ENCODE measurements at places on chromosomes 2 and 18.

GRCh38 chr2:197122821-197123220 is 187.8 kb downstream of the ANKRD44 start:
- H3K36me3 ChIP-seq: peaks cover 64% of the 10 kb centered on the region
- H3K4me3 ChIP-seq: no peak overlapping the region
- H3K4me1 ChIP-seq: peaks cover 32% of the 10 kb centered on the region
- no peak overlapping the region for H3K27ac ChIP-seq
- no peaks in the 10 kb centered on the region for H3K27me3 ChIP-seq

GRCh38 chr2:145546091-145546490 is 1026.2 kb upstream of the ZEB2 start:
- DNase-seq: no peak
- no peaks in the 10 kb centered on the region for H3K27me3 ChIP-seq
- no peak overlapping the region for H3K4me3 ChIP-seq
- no peak overlapping the region for H3K27ac ChIP-seq

DNA sequence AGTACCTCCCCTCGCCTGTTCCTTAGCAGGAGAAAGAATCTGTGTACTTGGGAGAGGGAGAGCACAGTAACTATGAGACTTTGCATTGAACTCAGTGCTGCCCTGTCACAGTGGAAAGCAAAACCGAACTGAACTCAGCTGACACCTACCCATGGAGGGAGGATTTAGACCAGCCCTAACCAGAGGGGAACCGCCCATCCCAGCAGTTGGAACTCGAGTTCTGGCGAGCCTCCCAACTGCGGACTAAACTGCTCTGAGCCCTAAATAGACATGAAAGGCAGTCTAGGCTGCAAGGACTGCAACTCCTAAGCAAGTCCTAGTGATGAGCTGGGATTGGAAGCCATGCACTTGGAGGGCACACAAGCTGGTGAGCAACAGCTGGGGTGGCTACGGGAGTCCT is 110.4 kb downstream of the GRB14 start:
- DNase-seq: no peak
- no peaks in the 10 kb centered on the region for H3K4me1 ChIP-seq
- peaks cover 4% of the 10 kb centered on the region for H3K36me3 ChIP-seq
- H3K4me3 ChIP-seq: no peak overlapping the region
- H3K27me3 ChIP-seq: no peaks in the 10 kb centered on the region
- no peak overlapping the region for H3K27ac ChIP-seq

- no peaks in the 10 kb centered on the region for H3K4me1 ChIP-seq
- no peaks in the 10 kb centered on the region for H3K27me3 ChIP-seq
- H3K36me3 ChIP-seq: no peaks in the 10 kb centered on the region
Observed at GRCh38 chr2:43073401-43073825, 153.0 kb downstream of the ZFP36L2 start.

DNA sequence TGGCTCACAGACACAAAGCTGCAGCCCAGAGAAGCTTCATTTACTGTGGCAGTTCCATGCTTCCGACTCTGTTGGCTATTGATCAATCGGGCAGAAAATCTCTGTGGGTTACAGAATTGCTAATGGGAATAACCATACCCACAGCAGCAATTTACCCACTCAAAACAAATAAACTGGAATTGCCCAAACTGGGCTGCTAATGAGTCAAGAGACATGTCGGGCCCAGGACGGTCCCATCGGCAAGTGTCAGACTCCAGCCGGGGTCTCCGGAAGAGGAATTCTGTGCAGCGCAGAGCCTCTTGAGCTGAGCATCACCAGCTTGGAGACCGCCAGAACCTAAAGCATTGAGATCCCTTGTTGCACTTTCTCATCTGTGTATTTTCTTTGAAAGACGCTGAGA is 67.8 kb downstream of the TMEM18 start:
- no peaks in the 10 kb centered on the region for H3K36me3 ChIP-seq
- H3K4me1 ChIP-seq: no peaks in the 10 kb centered on the region
- no peak overlapping the region for H3K27ac ChIP-seq
- DNase-seq: no peak

- no peak overlapping the region for H3K4me3 ChIP-seq
- H3K4me1 ChIP-seq: no peaks in the 10 kb centered on the region
- DNase-seq: no peak
- no peaks in the 10 kb centered on the region for H3K27me3 ChIP-seq
- no peaks in the 10 kb centered on the region for H3K36me3 ChIP-seq
- H3K27ac ChIP-seq: no peak overlapping the region
Observed at GRCh38 chr2:67158718-67159117, 238.4 kb upstream of the ETAA1 start.

DNA sequence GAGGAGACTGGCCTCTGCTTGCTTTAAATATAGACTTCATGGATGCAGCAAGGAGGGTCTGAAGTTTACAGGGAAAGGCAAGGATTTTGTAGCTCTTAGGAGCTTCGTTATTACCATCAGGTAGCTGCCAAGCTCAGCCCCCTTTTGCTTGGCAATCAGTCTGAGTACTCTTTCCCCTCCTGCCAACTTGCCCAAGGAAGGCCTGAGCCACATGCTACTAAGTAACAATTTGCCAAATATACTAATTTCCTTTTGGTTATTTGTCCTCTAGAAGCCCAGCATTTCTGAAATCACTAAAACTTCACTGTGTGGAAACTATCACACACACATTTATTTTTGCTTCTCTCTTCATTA is 85.5 kb upstream of the ITPRID2 start:
- peaks cover 4% of the 10 kb centered on the region for H3K4me1 ChIP-seq
- no peak for DNase-seq
- H3K36me3 ChIP-seq: no peaks in the 10 kb centered on the region
- H3K4me3 ChIP-seq: no peak overlapping the region
- H3K27ac ChIP-seq: no peak overlapping the region

DNA sequence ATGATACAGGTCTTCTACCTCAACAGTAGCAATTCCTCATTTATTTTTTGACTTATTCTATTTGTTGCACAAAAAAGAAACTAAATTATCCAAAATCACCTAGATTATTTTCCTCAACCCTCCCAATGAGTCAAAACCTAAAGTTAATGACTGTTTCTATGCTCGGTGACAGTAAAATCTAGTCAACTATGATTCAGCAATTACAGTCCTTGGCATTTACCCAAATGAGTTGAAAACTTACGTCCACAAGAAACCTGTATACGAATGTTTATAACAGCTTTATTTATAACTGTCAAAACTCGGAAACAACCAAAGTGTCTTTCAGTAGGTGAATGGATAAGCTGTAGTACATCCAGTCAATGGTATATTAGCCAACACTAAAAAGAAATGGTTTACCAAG is 439.3 kb downstream of the CBLN2 start:
- no peaks in the 10 kb centered on the region for H3K36me3 ChIP-seq
- no peaks in the 10 kb centered on the region for H3K4me1 ChIP-seq
- H3K27me3 ChIP-seq: no peaks in the 10 kb centered on the region
- H3K4me3 ChIP-seq: no peak overlapping the region
- no peak overlapping the region for H3K27ac ChIP-seq

GRCh38 chr2:64063924-64064331 is 44.7 kb upstream of the VPS54 start:
- no peaks in the 10 kb centered on the region for H3K36me3 ChIP-seq
- H3K4me3 ChIP-seq: no peak overlapping the region
- DNase-seq: no peak
- peaks cover 32% of the 10 kb centered on the region for H3K4me1 ChIP-seq

DNA sequence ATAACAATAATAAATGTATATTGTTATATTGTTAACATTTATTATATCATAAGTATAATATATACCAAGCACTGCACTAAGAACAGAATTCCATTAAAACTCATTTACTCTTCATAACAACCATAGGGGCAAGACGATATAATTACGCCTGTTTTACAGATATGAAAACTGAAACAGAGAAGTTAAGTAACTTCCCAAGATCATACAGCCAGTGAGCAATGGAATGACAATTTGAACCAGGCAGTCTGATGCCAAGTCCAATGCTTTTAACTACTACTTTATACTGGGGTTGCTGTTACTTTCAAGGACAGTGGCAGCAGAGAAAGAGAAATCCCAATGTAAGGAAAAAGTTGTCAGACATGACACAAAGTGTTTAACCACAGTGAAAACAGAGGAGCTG is 338.8 kb upstream of the ID2 start:
- no peak overlapping the region for H3K27ac ChIP-seq
- no peaks in the 10 kb centered on the region for H3K27me3 ChIP-seq
- peaks cover 2% of the 10 kb centered on the region for H3K36me3 ChIP-seq

GRCh38 chr2:241762933-241763369 is 13.7 kb upstream of the GAL3ST2 start:
- H3K36me3 ChIP-seq: peaks cover 19% of the 10 kb centered on the region
- H3K4me1 ChIP-seq: peaks cover 22% of the 10 kb centered on the region
- H3K27ac ChIP-seq: peak overlapping the region; percentile 66
- peak overlapping the region; percentile 39 for H3K4me3 ChIP-seq
- H3K27me3 ChIP-seq: no peaks in the 10 kb centered on the region
- peak; percentile 56 for DNase-seq

- H3K27me3 ChIP-seq: no peaks in the 10 kb centered on the region
- H3K36me3 ChIP-seq: no peaks in the 10 kb centered on the region
- no peak for DNase-seq
- no peak overlapping the region for H3K4me3 ChIP-seq
- no peak overlapping the region for H3K27ac ChIP-seq
- H3K4me1 ChIP-seq: peaks cover 19% of the 10 kb centered on the region
Observed at GRCh38 chr18:76425146-76426131, 69.6 kb downstream of the ZNF516 start.

- H3K27me3 ChIP-seq: peaks cover 2% of the 10 kb centered on the region
- H3K36me3 ChIP-seq: no peaks in the 10 kb centered on the region
- DNase-seq: no peak
- H3K4me1 ChIP-seq: no peaks in the 10 kb centered on the region
- no peak overlapping the region for H3K4me3 ChIP-seq
Observed at GRCh38 chr2:64289251-64289650, 145.0 kb upstream of the PELI1 start.

- peak overlapping the region; percentile 86 for H3K27ac ChIP-seq
- no peaks in the 10 kb centered on the region for H3K27me3 ChIP-seq
- peaks cover 56% of the 10 kb centered on the region for H3K4me1 ChIP-seq
- DNase-seq: peak; percentile 82
- peak overlapping the region; percentile 79 for H3K4me3 ChIP-seq
- H3K36me3 ChIP-seq: peaks cover 11% of the 10 kb centered on the region
Observed at GRCh38 chr2:219277703-219278654, 1.2 kb upstream of the DNAJB2 start.

GRCh38 chr2:236570081-236570868 is 650 bp downstream of the ACKR3 start:
- H3K4me1 ChIP-seq: peaks cover 19% of the 10 kb centered on the region
- no peaks in the 10 kb centered on the region for H3K36me3 ChIP-seq
- H3K27ac ChIP-seq: no peak overlapping the region
- H3K4me3 ChIP-seq: no peak overlapping the region

DNA sequence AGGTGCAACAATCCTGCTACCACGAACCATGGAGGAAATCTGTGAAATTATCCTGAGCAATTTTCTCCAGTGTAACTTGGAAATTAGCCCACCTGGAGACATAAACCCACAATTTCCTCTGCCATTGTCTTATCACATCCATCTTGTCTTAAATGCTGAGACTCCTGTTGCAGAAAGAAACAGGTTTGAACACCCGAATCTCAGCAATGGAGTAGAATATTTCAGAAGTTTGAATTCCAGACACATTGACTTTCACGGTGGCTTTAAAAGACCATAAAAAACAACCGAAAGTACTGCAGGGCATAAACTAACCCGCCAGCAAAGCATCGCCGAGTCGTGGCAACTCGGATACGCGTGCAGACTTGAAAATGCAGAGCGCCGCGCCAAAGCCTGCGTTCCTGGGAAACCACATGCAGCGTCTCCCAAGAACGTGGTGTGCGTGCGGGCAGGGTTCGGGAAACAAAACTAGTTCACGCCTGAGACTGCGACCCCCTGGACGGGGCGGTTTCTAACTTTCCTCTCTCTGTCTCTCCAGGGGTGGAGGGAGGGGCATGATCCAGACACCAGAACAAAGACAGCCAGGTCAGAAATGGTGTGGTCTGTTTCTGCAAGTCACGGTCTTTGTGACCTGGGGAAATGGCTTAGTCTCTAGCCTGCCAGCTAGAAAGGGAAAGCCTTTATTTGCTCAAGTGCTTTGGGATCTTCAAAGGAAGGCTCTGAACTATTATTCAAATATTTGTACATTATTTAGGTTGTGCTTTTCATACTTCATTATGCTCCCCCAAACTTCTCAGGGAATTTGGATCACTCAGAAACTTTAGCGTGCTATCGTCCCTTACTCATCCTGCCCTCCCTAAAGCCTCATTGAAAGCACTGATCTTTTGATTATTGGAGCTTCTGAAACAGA is 26.9 kb upstream of the KCTD1 start:
- H3K4me3 ChIP-seq: peak overlapping the region; percentile 63
- no peaks in the 10 kb centered on the region for H3K36me3 ChIP-seq
- no peak overlapping the region for H3K27ac ChIP-seq
- peaks cover 47% of the 10 kb centered on the region for H3K27me3 ChIP-seq
- DNase-seq: peak; percentile 8

DNA sequence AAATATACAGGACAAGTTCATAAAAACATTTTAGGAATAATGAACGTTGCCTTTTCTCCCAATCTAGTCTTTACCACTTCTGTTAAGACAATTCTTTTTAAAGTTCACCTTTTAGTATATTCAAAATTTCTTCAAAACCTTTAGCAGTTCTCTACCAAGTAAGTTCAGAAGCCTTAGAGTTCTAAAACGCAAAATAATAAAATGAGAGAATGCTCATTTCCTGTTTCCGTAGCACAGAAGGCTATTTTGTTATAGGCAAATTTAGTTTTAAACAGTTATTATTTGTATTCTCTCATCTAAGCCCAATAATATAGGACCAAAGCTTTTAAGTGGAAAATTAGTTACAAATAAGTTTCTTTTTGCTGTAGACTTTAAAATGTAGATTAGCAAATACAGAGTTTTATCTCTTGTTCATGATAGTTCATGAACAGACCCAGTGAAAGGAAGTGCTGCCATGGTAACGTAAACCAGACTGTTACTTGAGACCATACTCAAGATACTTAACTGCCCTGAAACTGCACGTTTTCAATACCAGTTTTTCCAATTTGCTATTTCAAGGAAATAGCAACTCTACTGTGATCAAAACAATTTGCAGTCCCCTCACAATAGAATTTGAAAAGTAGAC is 173.1 kb upstream of the STON1 start:
- peak overlapping the region; percentile 96 for H3K27ac ChIP-seq
- peak overlapping the region; percentile 73 for H3K4me3 ChIP-seq
- H3K27me3 ChIP-seq: no peaks in the 10 kb centered on the region
- DNase-seq: no peak

GRCh38 chr2:149540138-149540537 is 47.4 kb downstream of the MMADHC start:
- peaks cover 19% of the 10 kb centered on the region for H3K4me1 ChIP-seq
- H3K27me3 ChIP-seq: no peaks in the 10 kb centered on the region
- no peak overlapping the region for H3K4me3 ChIP-seq
- no peak overlapping the region for H3K27ac ChIP-seq
- no peaks in the 10 kb centered on the region for H3K36me3 ChIP-seq

DNA sequence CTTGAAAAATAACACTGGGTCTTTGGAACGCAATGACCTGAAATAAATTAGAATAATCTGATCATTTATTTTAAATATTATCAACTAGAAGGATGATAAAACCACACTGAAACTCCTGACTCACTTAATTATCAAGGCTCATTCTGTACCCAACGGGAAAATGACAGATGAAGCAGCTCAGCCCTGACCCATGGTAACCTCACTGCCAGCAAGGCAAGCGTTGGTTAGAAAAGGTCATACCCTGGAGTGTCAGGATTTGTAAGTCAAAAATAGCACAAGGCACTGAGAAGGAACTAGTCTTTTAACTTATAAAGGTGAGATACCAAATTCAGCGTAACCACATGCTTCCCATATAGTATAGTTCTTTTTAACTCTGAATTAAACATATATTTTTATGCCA is 277.5 kb downstream of the ETAA1 start:
- no peak overlapping the region for H3K4me3 ChIP-seq
- no peaks in the 10 kb centered on the region for H3K4me1 ChIP-seq
- H3K36me3 ChIP-seq: no peaks in the 10 kb centered on the region
- no peak overlapping the region for H3K27ac ChIP-seq
- H3K27me3 ChIP-seq: no peaks in the 10 kb centered on the region
- no peak for DNase-seq

Measured in activated naive CD8-positive, alpha-beta T cell treated with anti-CD3 and anti-CD28 coated beads, Interleukin-2, amount 50 U/mL, for 24 hours (primary cell).